Camera-type eye (tissue), 1 donor: ENCODE measurements at places on chromosomes 2 and 18. TPM values are rescaled to one million over a fixed set of nuclear protein-coding genes. Genes with fewer than 3 reads are reported as not detected.

The NPHP1 gene
- total RNA-seq: 8.8 TPM

The IL1RN gene
- 10.3 TPM for total RNA-seq

The DSC1 gene
- total RNA-seq: 1.8 TPM

The AOX1 gene
- 5.7 TPM for total RNA-seq

The KIF5C gene
- 90.0 TPM for total RNA-seq

The KANSL3 gene
- total RNA-seq: 77.7 TPM

The RBM45 gene
- total RNA-seq: 20.8 TPM

The HADHA gene
- 106 TPM for total RNA-seq

The RUFY4 gene
- total RNA-seq: not detected

The DGUOK gene
- total RNA-seq: 39.1 TPM

The CRYGC gene
- 1,741 TPM for total RNA-seq

The PARD6G gene
- 12.5 TPM for total RNA-seq

The DNAJC10 gene
- total RNA-seq: 80.4 TPM

The PPP1R7 gene
- 30.5 TPM for total RNA-seq

The NAT8 gene
- not detected for total RNA-seq

The LINC00305 gene
- total RNA-seq: not detected

The SAG gene
- total RNA-seq: 16.7 TPM

The ACTG2 gene
- total RNA-seq: 53.9 TPM

The CABYR gene
- 7.0 TPM for total RNA-seq

The STARD6 gene
- not detected for total RNA-seq

The MOGAT1 gene
- total RNA-seq: not detected

The PTPRN gene
- 22.0 TPM for total RNA-seq

The BCS1L gene
- 30.0 TPM for total RNA-seq

The ANKRD62 gene
- not detected for total RNA-seq

The EGR4 gene
- total RNA-seq: not detected

The CHRNG gene
- total RNA-seq: 2.0 TPM

The SOX11 gene
- 58.1 TPM for total RNA-seq

The SERPINB11 gene
- total RNA-seq: 0.93 TPM

The LYPD6 gene
- 18.4 TPM for total RNA-seq

The HK2 gene
- 37.9 TPM for total RNA-seq

The LRP1B gene
- total RNA-seq: 9.5 TPM

The CIDEA gene
- total RNA-seq: 0.55 TPM

The SCN7A gene
- total RNA-seq: 19.0 TPM

The TLX2 gene
- total RNA-seq: 0.93 TPM

The MEP1B gene
- not detected for total RNA-seq

The NYAP2 gene
- 8.2 TPM for total RNA-seq

The C2orf78 gene
- total RNA-seq: not detected

The ATAD2B gene
- 92.7 TPM for total RNA-seq

The RAD51AP2 gene
- total RNA-seq: 0.27 TPM

The B4GALT6 gene
- 11.7 TPM for total RNA-seq

The CELF4 gene
- total RNA-seq: 41.2 TPM

The CIB4 gene
- not detected for total RNA-seq

The FBXO48 gene
- 1.7 TPM for total RNA-seq

The UGT1A4 gene
- not detected for total RNA-seq

The RAB17 gene
- total RNA-seq: 0.99 TPM

The C1QL2 gene
- 4.1 TPM for total RNA-seq

The SPRED2 gene
- total RNA-seq: 19.0 TPM

The SLC40A1 gene
- total RNA-seq: 129 TPM

The ZNF396 gene
- total RNA-seq: 5.8 TPM

The B3GNT7 gene
- total RNA-seq: 3.4 TPM

The FAM110C gene
- 3.9 TPM for total RNA-seq

The REG1B gene
- total RNA-seq: not detected

The BABAM2 gene
- total RNA-seq: 27.4 TPM

The GCG gene
- total RNA-seq: 0.99 TPM

The RGPD6 gene
- 111 TPM for total RNA-seq

The TFCP2L1 gene
- total RNA-seq: 1.1 TPM
